ENCODE measurements at places on chromosomes 1 and 21.
A peak's percentile ranks its signal among the peaks of the same experiment; 100 is the strongest.

GRCh38 chr1:210076620-210077019, 138.6 kb downstream of the SYT14 start:
- no peak for DNase-seq

DNA sequence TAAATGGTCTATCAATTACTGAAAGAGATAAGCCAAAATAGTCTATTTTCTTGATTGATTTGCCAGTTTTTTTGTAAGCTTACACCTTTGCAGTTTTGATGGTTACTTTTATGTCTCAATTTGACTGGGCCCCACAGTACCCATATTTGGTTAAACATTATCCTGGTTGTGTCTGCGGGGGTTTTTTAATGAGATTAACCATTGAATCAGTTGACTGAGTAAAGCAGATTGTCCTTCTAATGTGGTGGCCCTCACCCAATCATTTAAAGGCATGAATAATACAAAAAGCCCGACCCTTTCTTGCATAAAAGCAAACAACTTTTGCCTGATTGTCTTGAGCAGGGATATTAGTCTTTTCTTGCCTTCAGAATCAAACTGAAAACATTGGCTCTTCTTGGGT, 650.0 kb upstream of the RGS18 start:
- no peak for DNase-seq

DNA sequence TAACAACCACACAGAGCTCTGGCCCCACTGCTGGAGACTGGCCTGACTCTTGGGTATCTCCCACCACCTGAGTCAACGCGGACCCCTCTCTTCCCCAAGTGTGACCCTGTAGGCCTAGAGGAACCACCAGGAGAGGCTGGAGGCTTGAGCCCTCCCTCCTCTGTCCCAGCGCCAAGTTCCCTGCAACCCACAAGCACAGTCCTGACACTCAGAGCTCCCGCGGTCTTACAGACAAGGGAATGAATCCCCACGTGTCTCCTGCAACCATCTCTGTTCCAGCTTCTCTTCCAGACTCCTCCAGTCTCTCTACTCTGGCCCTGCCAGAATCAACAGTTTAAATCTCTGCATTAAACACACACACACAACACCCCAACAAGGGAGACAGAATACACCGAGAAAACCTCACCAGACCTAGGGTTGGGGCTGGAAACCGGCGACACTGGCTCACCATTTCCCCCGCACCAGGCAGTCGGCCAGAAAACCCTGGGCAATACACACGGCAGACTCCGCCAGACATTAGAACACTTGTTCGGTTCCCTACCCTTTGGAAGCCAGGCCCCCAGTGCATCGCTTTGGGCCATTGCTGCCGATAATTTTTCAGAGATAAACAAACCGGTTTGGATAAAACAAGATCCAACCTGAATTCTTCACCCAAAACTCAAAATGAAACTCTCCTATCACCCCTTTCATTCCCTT, 21.7 kb downstream of the CASZ1 start:
- DNase-seq = no peak

DNA sequence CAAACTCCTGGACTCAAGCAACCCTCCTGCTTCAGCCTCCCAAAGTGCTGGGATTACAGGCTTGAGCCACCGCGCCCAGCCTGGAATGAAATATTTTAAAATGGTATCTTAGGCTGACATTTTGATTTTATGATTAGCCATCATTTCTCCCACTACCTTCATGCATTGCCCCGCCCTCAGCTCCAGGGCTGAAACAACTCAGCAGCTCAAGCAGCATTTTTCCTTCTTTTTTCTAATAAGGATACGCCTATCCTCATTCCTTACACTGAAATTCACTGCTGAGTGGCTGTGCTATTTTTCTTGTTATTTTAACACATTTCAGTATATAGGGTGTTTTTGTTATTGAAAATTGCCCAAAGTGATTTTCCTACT, 56.8 kb upstream of the HTR1D start:
- DNase-seq = no peak

- DNase-seq = peak; percentile 45
Measured at GRCh38 chr1:242787968-242788367, 263.5 kb upstream of the PLD5 start.

DNA sequence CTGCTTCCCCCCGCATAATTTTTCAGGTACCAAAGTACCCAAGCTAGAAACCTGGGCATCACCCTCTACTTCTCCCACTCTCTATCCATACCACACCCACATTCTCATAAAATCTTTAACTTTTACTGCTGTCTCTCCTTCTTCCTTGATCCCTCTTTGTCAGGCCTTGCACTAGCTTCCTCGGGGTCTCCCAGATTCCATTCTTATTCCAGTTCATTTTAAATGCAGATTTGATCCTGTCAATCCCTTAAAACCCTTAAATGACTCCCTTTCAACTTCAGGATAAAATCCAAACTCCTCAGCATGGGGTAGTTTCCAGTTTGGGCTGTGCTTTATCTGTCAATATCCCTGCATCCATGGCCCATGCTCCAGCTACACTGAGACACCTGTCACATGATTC, 343.5 kb downstream of the PBX1 start:
- DNase-seq = no peak

DNA sequence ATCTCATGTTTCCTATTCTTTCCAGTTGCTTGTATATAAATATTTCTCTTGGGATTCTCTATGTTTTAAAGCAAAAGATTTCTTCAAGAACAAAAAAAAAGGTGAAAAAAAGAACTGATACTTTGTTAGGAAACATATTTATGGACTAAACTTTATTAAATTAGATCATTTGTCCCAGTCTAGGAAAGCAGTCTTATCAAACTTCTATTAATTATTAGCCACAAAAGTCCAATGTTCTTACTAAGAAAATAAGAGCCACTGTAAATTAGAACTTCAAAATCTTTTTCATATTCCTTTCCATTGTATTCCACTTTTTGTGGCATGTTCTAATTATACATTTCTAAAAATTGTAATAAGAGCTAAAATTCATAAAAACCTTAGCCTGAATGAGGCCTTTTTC, 175.2 kb downstream of the TYW3 start:
- no peak for DNase-seq

- DNase-seq = no peak
Measured at GRCh38 chr1:70675737-70676156, 264.7 kb downstream of the CTH start.

- no peak for DNase-seq
Measured at GRCh38 chr21:35421221-35421620, 372.1 kb upstream of the RUNX1 start.

DNA sequence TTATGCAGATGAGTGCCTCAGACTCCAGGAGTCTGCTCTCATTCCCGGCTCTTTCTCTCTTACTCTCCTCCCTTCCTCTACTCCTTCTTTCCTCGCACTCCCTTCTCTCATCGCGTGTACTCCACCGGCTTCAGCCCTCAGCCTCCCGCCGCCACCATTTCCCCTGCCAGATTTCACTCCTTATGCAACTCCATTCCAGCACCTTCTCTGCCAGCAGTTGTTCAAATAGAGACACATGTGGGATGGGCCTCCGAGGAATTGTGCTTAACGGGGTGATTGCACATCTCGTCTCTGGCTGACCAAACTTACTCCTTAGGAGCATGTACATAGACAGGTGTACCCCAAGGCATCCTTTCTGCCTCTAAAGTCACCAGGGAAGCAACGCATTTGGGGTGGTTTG, 2.1 kb downstream of the CNTN2 start:
- DNase-seq = no peak

DNA sequence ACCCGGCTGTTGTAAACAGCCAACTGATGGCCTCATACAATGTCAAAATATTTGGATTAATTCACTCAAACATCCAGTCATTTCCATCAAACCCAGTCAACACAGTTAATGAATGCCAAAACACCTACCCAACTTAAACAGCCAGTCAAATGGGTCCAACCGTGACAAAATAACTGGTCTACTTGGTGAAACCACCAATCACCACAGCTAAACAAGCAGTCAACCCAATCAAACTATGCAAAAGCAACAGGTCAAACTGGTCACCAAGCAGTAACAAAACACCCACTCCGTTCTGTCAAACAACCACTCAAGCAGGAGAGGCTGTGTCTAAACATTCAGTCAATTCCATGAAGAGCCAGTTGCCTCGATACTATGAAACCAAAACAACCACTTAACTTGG, 119.2 kb downstream of the FOXD2 start:
- DNase-seq = no peak

- DNase-seq = peak; percentile 34
Measured at GRCh38 chr1:94597701-94598100, 56.1 kb upstream of the F3 start.

DNA sequence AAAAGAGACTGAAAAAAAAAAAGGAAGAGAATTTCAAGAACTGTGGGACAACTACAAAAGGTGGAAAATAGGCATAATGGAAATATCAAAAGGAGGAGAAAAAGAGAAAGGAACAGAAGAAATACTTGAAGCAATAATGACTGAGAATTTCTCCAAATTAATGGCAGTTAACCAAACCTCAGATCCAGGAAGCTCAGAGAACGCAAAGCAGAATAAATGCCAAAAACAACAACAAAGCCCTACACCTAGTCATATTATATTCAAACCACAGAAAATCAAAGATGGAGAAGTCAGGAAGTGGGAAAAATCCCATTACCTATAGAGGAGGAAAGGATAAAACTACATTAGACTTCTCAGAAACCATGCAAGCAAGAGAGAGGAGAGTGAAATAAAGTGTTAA, 20.7 kb upstream of the AHCYL1 start:
- DNase-seq = no peak

DNA sequence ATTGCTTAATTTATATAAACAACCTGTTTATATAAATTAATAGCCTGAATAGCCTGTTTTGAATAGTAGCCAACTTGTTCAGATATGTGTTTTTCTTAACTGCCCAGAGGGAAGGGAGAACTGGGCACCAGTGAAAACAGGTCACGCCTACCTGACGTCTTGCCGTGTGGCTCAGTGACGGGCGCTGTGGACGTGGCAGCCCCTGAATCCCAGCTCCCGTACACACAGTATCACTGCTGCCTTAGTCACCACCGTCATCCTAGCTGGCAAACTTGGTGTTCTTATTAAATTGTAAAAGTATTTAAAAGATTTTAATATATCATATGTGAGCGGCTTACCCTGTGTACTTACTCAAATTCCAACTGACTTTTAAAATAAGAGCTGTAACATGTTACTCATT, 35.4 kb upstream of the TRAPPC10 start:
- DNase-seq = no peak

GRCh38 chr1:201371792-201372191, 5.7 kb downstream of the TNNT2 start:
- DNase-seq = no peak

DNA sequence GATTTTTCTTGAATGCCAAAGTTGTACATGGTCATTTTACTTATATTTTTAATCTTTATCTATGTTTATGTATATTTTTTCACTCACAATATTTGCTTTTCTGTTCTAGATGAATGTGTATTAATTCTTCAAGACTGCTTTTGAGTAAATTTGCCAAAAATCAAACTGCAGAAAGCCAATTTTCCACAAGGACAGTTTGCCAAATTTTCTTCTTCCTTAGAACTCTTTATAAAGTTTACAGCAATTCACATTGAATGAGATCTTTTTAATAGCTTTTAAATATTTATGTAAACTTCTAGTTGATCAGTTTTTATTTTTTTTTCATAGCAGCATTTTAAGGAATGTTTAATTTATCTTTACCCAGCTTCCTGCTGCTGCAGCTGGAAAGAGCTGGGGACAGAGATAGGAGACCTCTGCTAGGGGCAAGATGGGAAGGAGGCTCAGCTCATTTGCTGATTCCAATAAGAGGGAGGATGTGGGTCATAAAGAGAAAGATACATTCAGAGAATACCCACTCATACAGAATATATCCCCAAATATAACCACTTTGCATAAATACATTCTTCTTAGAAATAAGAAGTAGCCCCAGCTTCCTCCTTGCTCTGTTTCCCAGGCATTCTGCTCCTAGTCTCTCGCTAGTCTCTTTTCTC, 93.0 kb downstream of the ODF2L start:
- DNase-seq = no peak

- no peak for DNase-seq
Measured at GRCh38 chr1:160048335-160048734, 16.5 kb upstream of the PIGM start.

All from NCI-H226 (cell line).